ENCODE measurements at places on chromosomes 6 and 20. TPM values are rescaled to one million over a fixed set of nuclear protein-coding genes. Genes with fewer than 3 reads are reported as not detected.

SH3BGRL2 gene
- 0.23 TPM for total RNA-seq

HLA-G gene
- total RNA-seq = 0.24 TPM

GTSF1L gene
- not detected for total RNA-seq

ARFGAP1 gene
- 110 TPM for total RNA-seq

KIF25 gene
- not detected for total RNA-seq

SLC23A2 gene
- total RNA-seq = 15.6 TPM

WASF1 gene
- 13.5 TPM for total RNA-seq

IP6K3 gene
- 0.79 TPM for total RNA-seq

GLO1 gene
- 82.2 TPM for total RNA-seq

SLA2 gene
- total RNA-seq = not detected

FABP7 gene
- total RNA-seq = not detected

EMILIN3 gene
- total RNA-seq = not detected

COL21A1 gene
- not detected for total RNA-seq

DNA sequence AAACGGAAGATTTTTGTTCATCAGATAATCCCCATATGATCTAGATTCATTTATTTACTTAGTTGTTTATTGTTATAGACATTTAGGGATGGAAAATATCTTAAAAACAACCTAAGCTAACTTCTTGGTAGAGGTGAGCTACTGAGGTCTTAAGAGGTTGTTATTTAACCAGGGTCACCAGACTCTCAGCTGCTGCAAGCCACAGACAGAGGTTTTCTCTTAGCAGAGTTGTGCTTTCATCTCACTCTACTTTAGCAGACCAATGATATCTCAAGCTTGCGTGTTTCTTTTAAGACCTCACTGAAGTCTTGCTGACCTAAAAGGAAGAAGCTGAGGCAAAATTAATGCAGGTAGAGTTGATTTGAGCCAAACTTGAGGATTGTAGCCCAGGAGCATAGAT lies 43.6 kb downstream of the NCOA7 start:
- H3K27me3 ChIP-seq = no peaks in the 10 kb centered on the region
- H3K4me1 ChIP-seq = peaks cover 14% of the 10 kb centered on the region

- H3K4me1 ChIP-seq = peaks cover 11% of the 10 kb centered on the region
- H3K36me3 ChIP-seq = peaks cover 6% of the 10 kb centered on the region
- H3K27ac ChIP-seq = no peak overlapping the region
- no peak overlapping the region for H3K4me3 ChIP-seq
- H3K27me3 ChIP-seq = peaks cover 4% of the 10 kb centered on the region
- DNase-seq = no peak
Measured at GRCh38 chr6:127924440-127924839, 23.6 kb upstream of the THEMIS start.

DNA sequence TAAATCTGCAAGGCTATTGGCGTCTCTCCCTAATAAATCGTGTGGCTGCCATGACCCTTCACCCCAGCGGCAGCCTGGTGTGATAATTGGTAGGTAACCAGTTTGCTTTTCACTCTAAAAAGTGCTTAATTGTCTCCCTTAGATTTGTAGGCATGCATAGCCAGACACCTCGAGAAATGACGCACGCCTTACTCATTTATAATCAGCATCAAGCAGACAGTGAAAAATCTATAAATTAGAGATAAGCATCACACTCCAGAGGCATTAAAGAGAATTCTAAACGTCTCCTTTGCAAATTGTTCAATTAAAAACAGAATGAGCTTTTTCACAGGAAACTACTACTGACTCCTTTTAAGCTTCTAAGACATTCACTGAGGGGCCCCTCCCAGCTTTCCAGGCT lies 110.2 kb upstream of the RPS6KA2 start:
- peaks cover 8% of the 10 kb centered on the region for H3K27me3 ChIP-seq
- DNase-seq = no peak
- no peaks in the 10 kb centered on the region for H3K36me3 ChIP-seq
- no peak overlapping the region for H3K27ac ChIP-seq

DNA sequence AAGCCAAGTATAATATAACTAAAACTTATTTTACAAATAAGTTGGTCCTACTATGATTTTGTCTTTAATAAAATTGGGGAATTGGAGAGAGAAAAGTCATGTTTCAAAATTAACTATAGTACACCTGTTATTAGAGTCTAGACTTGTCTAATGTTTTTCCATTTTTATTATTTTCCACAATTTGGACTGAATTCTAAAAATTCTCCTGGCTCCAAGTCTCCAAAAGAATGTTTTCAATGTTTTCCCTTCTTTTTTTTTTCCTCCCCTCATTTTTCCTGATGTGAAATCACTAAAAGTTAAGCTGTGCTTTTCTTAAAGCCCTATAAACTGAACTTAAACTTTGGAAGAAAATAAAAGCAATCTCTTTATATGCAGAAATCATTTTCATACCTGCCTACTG lies 11.3 kb downstream of the PTGIS start:
- no peak overlapping the region for H3K4me3 ChIP-seq
- DNase-seq = no peak
- H3K4me1 ChIP-seq = peaks cover 28% of the 10 kb centered on the region
- H3K36me3 ChIP-seq = no peaks in the 10 kb centered on the region

GRCh38 chr6:120304223-120304622 lies 954.7 kb upstream of the MAN1A1 start:
- H3K27me3 ChIP-seq = no peaks in the 10 kb centered on the region
- no peaks in the 10 kb centered on the region for H3K36me3 ChIP-seq
- no peak for DNase-seq
- H3K4me1 ChIP-seq = no peaks in the 10 kb centered on the region
- H3K4me3 ChIP-seq = no peak overlapping the region

DNA sequence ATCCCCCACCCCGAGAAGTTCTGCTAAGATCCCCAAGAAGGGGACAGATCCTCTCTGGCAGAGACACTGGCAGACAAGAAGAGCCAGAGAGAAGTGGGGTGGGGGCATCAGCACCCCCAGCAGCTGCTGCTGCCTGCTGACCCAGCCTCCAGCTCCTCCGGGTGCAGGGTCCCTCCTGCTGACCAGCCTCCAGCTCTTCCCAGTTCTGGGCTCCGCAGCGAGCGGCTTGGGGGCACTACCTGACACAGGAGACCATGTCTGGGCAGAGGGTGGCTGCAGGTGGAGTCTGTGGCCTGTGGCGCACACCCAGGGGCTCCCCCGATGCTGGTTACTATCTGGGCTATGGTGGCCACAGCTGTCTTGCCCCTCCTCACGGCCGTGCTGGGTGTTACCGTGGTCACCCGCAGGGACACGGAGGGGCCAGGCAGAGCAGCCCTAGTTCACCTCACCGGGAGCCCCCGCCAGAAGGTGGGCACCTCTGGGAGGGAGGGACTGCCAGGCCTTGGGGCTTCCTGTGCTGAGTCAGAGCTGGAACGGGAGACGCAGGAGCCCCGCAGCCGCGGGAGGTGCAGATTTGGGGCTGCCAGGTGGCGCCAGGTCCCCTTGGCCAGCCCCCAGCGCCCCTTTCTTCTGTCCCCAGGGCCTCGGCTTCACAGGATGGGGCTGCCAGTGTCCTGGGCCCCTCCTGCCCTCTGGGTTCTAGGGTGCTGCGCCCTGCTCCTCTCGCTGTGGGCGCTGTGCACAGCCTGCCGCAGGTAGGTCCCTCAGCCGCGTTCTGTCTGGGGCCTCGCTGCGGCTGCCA lies 630 bp downstream of the LIME1 start:
- peaks cover 5% of the 10 kb centered on the region for H3K36me3 ChIP-seq
- no peaks in the 10 kb centered on the region for H3K4me1 ChIP-seq
- DNase-seq = no peak
- peaks cover 2% of the 10 kb centered on the region for H3K27me3 ChIP-seq
- H3K27ac ChIP-seq = no peak overlapping the region
- no peak overlapping the region for H3K4me3 ChIP-seq

DNA sequence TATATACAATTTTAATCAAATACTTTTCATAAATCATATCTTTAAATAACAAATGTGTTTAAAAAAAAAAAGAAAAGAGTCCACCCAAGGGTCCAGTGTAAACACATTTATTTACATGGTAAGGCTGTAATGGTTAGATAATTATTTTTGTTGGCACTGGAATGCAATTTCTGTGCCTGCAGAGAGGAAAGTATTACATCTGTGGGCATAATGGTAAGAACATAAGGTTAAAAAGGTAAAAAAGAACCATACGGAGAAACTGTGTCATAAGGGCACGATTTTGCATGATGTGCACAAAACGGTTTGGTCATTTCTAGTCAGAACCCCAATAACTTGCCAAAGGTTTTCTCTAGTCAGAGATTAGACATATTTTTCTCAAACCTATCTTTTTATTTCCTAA lies 54.3 kb downstream of the RWDD2A start:
- H3K27ac ChIP-seq = no peak overlapping the region
- peaks cover 11% of the 10 kb centered on the region for H3K4me1 ChIP-seq

- H3K36me3 ChIP-seq = no peaks in the 10 kb centered on the region
- no peak overlapping the region for H3K27ac ChIP-seq
- H3K27me3 ChIP-seq = peaks cover 6% of the 10 kb centered on the region
- H3K4me1 ChIP-seq = peaks cover 33% of the 10 kb centered on the region
- DNase-seq = peak; percentile 58
Measured at GRCh38 chr6:84280030-84280429, 52.6 kb upstream of the CEP162 start.

DNA sequence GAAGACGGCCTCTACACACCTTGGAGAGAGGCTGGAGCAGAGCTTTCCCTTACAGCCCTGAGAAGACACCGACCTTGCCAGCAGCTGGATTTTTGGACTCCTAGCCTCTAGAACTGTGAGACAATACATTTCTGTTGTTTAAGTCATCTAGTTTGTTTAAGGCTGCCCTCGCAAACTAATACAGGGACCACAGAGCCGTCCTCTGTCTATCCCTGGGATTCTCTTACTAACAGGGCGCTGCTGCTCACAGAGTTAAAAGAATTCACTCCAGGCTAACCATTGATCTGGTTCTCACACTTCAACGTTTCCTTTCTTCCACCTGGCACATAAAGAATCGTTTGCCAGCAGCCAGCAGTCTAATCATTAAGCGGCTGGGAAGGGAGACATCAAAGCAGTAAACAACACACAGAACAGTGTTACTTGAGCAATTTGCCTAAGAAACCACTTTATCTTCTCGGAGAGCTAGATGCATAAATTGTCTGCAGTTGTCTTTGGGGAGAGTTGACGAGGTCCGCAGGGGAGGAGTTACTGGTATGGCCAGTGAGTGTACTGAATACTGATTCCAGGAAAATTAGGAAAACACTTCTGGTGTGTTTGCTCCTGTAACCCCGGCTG lies 103.5 kb upstream of the AKAP12 start:
- H3K27me3 ChIP-seq = peaks cover 9% of the 10 kb centered on the region
- no peak overlapping the region for H3K4me3 ChIP-seq
- peaks cover 4% of the 10 kb centered on the region for H3K36me3 ChIP-seq
- DNase-seq = no peak
- no peak overlapping the region for H3K27ac ChIP-seq

GRCh38 chr6:27834879-27835549 lies 77.2 kb downstream of the OR2B2 start:
- H3K4me1 ChIP-seq = peaks cover 22% of the 10 kb centered on the region
- DNase-seq = no peak
- H3K27me3 ChIP-seq = peaks cover 2% of the 10 kb centered on the region
- peak overlapping the region; percentile 59 for H3K27ac ChIP-seq
- H3K36me3 ChIP-seq = no peaks in the 10 kb centered on the region

DNA sequence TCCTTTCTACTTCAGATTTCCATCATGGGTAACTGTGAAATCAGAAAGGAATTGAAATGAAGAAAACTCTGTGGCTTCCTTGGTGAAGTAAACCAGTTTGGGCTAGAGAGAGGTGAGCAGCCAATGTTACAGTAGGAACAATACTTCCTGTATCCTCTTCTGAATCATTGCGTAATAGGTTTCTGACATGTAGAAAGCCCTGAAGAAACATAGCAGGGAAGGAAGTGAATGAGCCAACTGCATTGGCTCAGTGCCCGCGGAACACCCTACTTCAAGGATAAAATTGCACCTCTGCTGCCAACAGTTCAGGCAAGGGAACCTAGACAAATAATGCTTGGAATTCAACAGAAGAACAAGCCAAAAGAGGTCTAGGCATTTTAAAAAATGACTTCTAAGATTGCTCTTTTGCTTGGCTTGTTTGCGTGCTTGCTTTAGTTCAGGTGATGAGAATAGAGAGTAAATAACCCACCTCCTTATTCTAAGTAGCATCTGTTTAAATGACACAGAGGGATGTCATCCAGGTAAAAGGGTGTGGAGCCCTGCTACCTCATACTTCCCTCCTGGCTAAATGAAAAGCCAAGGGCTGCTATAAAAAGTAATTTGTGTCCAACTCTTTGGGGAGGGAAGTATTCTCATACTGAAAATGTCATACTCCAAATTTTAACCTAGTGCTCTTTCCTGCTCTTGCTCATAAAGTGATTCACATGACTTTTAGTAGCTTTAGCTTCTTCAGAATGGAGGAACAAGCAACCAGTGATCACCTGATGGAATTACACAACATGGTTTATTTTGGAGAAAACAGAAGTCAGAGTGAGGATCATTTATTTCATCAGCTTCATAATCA lies 30.0 kb upstream of the AKIRIN2 start:
- peak overlapping the region; percentile 77 for H3K27ac ChIP-seq
- H3K4me3 ChIP-seq = no peak overlapping the region
- H3K36me3 ChIP-seq = no peaks in the 10 kb centered on the region
- no peaks in the 10 kb centered on the region for H3K27me3 ChIP-seq
- H3K4me1 ChIP-seq = peaks cover 50% of the 10 kb centered on the region
- DNase-seq = peak; percentile 84
